ENCODE measurements at places on chromosomes 5 and 9.

DNA sequence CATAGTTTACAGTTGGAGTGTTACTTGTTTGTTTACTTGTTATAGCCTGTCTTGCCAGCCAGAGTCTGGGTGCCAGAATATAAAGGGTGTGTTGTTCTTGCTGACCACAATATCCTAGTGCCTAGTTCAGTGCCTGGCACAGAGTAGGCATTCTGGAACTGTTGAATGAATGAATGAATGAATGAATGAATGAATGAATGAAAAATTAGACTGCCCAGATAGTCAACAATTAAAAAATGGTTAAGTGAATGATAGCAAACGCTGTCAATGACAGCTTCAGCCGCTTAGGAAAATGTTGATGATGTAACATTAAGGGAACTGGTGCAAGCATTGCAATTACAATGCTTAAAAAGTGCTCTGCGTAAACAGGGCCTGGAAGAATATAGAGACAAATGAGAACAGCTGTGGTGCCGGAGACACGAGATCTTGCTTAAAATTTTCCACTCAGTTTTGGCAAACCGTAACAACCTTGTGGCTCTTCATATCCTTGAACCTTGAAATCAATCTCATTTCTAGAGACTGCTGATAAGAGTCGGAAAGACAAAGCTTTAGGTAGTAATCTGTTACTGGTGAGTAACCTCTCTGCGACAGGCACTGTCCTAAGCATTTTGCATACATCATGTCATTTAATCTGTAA lies 4.7 kb upstream of the TTLL11 start:
- DNase-seq, result no peak

GRCh38 chr5:15929611-15930263 lies 249.9 kb downstream of the MARCHF11 start:
- peak; percentile 90 for DNase-seq

DNA sequence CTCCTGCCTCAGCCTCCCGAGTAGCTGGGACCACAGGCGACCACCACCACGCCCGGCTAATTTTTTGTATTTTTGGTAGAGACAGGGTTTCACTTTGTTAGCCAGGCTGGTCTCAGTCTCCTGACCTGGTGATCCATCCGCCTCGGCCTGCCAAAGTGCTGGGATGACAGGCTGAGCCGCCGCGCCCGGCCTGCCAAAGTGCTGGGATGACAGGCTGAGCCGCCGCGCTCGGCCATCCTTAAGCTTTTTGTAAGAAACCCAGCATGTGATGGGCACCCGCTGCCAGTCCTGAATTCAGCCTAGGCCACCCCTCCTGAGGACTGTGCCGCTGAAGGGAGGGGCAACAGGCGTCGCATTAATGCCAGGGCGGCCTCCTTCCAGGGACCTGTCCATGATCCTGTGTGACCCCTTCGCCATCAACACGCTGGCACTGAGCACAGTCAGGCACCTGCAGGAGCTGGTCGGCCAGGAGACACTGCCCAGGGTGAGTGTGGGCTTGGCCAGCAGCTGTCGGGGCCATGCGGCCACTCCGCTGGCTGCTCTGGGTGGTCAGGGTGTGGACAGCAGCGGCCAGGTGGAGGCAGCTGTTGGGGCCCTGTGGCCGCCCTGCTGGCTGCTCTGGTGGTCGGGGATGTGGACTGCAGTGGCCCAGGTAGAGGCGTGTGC lies 10.5 kb downstream of the NELFB start:
- DNase-seq, result no peak

GRCh38 chr5:112779531-112779930 lies 41.8 kb downstream of the APC start:
- DNase-seq, result peak; percentile 70

DNA sequence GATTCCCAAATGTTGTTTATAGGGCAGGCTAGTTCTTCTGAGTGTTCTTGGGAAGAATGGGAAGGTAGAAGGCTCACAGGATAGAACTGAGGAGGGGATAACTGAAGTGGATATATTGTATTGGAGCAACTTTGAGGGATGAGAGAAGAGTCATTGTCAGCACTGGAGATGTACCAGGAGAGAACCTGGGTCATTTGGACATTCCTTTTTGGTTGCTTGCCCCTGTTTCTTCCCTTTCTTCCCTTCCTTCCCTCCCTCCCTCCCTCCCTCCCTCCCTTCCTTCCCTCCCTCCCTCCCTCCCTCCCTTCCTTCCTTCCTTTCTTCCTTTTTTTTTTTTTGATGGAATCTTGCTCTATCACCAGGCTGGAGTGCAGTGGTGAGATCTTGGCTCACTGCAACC lies 45.3 kb downstream of the RALGPS1 start:
- DNase-seq, result no peak

GRCh38 chr9:20594608-20595007 lies 27.7 kb downstream of the MLLT3 start:
- no peak for DNase-seq

DNA sequence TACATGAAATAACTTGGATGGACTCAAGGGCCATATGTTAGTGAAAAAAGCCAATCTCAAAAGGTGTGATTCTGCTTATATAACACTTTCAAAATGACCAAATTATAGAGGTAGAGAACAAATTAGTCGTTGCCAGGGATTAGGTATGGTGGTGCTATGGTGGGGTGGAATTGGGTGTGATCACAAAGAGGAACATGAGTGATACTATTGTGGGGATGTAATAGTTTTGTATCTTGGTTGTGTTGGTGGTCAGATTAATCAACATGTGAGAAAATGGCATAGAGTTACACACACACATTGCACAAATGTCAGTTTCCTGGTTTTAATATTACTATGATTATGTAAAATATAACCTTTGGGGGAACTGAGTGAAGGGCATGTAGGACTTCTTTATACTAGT lies 31.9 kb downstream of the CAMK4 start:
- DNase-seq, result no peak

DNA sequence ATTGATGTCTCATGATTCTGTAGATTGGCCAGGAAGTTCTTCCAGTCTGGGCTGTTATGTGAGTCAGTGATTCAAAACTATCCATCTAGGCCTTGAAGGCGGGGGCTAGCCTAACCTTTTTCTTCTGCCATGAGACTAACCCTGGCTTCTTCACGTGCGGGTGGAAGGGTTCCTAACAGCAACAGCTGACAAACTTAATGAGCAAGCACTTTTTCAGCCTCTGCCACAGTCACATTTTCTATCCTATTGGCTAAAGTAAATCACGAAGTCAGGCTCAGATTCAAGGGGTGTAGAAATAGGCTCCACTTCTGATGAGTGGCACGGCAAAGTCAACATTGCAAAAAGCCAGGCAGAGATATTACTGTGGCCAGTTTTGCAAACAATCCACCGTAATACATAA lies 68.4 kb downstream of the STK32A start:
- DNase-seq, result no peak

DNA sequence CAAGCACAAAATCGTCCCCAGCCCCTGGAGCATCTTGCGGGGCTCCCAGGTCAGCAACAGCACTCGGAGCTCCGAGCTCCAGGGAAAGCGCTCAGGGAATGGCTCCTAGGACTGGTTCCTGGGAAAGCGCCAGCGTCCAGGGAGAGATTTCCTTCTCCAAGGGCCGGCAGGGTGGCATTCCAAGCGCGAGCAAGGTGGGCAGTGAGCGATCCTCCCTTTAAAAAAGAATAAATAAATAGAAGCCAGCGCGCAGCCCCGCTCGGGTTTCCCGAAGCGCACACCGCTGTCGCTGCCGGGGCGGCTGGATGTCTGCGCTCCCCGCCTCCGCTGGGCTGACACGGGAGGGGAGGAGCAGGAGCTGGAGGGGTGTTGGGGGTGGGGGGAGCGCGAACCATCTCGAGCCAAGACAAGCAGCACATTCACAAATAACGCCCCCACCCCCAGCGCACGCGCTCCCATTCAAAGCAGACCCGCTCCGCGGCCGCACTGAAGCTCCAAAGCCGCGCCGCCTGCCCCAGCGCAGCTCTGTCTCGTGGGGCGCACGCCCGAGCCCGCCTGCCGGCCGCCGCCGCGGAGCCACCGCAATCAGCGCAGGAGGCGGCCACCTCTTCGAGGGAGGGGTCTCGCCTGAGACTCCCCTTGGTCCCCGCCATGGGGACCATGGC lies 327.4 kb downstream of the SH3GL2 start:
- no peak for DNase-seq

- peak; percentile 81 for DNase-seq
Measured at GRCh38 chr9:83707518-83707767, 315 bp downstream of the UBQLN1 start.

DNA sequence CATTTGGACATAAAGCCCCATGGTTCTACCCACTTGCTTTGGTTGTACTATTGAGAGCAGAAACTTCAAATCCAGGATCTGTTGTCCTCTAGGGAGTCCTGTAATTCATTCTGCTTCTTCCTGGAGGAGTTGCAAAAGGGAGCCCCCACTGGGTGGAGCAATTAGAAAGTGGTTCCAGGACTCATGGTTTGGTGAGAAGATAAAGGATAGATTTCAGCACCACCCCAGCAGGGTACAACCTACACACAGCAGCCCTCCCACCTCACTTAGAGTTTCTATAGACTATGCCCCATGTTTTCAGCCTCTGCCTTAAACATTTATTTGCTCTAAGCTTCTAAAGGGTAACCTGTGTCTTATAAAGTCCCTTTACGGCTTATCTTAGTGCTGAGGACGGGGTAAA lies 112.6 kb upstream of the ARRDC3 start:
- DNase-seq, result no peak

DNA sequence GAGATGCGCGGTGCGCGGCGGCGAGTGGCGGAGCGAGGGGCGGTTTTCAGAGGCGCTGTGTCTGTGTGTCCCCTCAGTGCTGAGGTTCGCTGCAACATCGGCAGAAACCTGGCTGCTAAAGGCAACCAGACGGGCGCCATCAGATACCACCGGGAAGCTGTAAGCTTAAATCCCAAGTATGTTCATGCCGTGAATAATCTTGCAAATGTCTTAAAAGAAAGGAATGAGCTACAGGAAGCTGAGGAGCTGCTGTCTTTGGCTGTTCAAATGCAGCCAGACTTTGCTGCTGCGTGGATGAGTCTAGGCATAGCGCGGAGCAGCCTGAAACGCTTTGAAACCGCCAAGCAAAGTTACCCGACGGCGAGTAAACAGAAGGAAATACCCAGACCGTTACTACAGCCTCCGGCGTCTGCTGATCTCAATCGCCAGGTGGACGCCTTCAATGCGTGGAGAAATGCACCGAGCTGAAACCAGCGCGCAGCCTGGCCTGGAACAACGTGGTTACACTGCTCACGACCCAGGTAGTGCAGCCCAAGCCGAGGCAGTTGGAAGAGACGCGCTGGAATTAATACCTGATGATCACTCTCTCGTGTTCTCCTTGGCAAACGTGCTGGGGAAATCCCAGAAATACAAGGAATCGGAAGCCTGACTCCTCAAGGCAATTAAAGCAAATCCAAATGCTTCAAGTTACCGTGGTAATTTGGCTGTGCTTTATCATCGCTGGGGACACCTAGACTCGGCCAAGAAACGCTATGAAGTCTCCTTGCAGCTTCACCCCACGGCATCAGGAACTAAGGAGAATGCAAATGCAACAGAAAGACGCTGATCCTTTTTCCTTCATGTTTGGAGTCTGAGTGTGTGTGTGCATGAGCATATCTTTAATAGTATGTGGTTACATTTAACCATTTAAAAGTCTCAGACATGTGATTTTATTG lies 15.9 kb downstream of the OR2V1 start:
- peak; percentile 44 for DNase-seq

DNA sequence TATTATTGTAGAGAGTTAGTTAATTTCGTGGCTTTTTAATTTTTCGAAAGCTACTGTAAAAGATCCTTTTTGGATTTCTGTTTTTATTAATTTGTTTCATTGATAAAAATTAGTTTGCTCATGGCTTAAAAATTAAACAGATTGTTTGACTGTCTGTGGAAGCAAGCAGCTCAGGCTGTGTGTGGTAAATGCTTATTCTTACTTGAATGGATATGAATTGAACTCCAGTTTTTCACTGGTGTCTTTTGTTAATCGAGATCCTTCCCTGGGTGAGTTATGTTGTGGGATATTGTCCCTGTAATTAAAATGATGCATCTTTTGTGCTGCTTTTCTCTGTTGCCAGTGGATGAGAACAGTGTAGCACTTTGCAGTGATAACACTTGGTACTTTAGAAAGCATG lies 75.3 kb downstream of the PIK3R1 start:
- no peak for DNase-seq

DNA sequence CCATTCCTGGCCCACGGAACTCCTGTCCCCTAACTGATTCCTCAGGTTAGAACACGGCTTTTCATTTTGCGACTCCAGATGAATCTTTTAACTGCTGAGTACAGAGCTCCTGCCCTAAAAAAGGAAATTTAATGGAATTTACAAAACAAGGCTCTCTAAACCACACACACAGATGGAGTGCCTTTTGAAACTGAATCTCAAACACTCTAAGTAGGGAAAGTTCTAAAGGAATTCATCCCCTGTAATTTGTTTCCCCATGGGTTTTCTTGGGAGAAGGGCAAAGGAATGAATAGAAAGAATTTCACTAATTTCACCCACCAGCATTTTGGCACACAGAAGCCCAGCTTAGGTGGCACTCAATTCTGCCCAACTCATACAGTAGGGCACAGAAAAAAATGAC lies 106.5 kb downstream of the THBS4 start:
- DNase-seq, result peak; percentile 15

GRCh38 chr5:176899946-176900779 lies 1.0 kb upstream of the HK3 start:
- no peak for DNase-seq

All from fibroblast of skin of right biceps (primary cell).